ENCODE measurements at places on chromosomes 6 and 20.

DNA sequence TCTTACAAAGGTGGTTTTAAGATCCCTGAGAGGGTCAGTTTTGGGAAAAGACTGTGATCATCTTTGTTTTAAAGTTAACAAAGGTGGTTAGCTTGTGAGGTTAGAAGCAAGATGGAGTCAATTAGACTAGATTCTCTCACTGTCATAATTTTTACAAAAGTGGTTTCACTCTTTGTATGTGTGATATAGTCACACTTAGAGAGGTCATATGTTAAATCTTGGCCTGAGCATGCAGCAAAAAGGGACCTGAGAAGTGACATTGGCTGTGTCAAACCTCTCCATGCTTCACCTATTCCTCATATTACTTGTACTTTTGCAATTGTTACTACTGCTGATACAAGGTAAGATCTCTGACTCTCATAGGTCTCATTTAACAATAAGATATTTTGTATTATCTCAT is 368.0 kb downstream of the TBC1D32 start:
- DNase-seq: no peak

DNA sequence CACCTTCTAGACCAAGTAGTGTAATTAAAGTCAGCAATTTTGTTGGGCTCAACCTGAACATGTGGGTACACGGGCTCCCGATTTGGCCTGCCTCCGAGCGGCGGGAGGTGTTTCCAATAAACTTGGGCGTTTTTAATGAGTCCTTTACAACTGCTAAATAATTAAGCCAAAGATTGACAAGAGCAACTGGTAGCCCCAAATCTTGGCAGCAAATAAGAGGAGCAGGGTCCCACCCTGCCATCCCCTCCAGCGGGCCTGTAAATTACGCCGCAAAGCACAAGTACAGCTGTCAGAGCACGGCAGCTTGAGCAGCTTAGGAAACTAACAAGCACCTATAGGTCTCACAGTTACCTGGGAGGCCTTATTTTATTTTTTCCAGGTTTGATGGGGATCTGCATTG is 217.1 kb downstream of the BMP7 start:
- DNase-seq: no peak

DNA sequence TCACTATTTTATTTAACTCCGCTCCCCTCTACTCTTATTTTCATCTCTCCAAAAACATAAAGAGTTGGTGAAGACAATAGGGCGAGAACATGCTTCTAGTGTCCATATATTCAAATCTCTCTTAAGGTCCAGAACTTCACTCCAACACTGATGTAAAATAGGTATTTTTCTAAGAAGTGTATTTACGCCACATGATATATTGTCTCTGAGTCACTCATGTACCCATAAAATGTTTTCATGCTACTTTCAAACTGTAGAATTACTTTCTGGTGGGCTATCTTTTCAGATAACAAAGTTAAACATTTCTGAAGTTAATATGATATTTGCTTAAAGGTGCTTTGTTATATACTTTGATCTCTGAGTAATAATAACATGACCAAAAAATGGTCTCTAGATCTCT is 124.1 kb upstream of the IFNGR1 start:
- no peak for DNase-seq

- DNase-seq: no peak
These were observed 27.3 kb downstream of the NQO2 start for GRCh38 chr6:3026791-3027626.

DNA sequence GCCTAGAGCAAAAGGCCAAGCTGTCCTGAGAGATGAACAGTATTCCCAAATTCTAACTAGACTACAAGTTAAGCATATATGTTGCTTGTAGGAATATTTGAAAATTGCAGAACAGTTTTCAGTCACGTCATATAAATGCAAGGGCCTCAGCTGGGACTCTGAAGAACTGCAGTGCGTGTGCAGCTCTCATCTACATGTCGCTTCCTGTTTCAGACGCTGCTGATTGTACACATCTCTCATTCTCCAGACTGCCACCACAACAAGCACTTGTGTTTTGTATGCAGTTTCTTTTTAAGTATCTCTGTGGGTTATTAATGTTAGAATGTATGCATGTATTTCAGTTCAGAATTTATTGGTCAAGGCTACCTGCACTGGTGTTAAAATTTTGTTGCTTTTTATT is 119.7 kb downstream of the MAP3K4 start:
- no peak for DNase-seq

GRCh38 chr6:87514831-87515230 is 42.1 kb downstream of the SLC35A1 start:
- DNase-seq: no peak

DNA sequence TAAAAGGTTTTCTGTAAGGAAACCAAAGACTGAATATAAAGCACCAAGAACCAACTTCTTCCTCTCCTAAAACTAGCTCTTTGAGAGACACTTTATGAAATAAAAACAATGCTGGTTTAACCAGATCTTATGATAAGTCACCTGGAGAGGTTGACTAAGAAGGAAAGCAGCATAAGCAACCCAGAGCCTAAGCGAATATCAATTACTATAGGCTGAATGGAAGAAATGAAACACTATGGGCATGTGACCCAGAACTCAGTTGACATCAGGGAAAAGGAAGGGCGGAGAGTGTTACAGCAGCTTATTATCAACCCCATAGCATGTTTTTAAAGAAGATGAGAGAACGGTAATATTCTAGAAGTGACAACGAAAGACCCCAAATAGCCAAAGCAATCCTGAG is 94.1 kb upstream of the STMND1 start:
- DNase-seq: no peak

DNA sequence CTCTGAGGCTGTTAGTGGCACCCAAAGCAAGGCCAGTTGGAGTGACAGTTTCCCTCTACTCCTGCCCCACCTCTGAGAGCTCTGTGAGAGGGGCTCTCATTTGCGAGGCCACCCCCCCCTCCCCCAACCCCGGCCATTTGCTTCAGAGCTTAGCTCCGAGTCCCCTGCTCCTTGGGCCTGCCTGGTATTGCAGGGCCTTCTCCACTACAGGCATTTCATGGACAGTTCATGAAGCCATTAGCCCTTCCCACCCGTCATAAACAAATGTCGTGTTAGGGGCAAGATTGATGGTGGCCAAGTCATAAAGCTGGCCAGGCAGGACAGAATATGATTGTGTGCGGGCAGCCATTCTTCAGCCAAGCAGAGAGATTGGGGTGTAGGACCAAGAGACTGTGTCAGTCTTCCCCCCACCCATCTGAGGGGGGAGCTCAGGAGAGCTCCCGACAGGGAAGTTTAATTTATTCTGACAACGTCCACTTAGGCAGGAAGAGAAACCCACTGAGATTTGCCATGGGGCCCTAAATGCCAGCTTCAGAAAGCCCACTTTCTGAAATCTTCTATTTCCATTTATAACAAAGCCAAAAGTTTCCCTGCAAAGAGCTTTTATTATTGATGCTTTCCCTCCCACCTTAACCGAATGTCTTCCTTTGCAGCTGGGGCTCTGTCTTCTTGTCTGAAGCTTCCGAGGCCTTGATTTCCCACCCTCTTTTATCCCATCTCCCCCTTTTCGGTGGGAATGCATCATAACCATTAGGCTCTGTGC is 7.2 kb downstream of the FOXC1 start:
- no peak for DNase-seq

- no peak for DNase-seq
These were observed 18.8 kb downstream of the TDRD6 start for GRCh38 chr6:46706464-46706863.

- no peak for DNase-seq
These were observed 30.5 kb upstream of the ADA start for GRCh38 chr20:44681796-44682566.

GRCh38 chr20:41902346-41902745 is 284.2 kb upstream of the CHD6 start:
- no peak for DNase-seq

GRCh38 chr6:137175868-137176245 is 2.4 kb upstream of the IL22RA2 start:
- no peak for DNase-seq

- no peak for DNase-seq
These were observed 991.8 kb upstream of the GJE1 start for GRCh38 chr6:141140905-141141304.

DNA sequence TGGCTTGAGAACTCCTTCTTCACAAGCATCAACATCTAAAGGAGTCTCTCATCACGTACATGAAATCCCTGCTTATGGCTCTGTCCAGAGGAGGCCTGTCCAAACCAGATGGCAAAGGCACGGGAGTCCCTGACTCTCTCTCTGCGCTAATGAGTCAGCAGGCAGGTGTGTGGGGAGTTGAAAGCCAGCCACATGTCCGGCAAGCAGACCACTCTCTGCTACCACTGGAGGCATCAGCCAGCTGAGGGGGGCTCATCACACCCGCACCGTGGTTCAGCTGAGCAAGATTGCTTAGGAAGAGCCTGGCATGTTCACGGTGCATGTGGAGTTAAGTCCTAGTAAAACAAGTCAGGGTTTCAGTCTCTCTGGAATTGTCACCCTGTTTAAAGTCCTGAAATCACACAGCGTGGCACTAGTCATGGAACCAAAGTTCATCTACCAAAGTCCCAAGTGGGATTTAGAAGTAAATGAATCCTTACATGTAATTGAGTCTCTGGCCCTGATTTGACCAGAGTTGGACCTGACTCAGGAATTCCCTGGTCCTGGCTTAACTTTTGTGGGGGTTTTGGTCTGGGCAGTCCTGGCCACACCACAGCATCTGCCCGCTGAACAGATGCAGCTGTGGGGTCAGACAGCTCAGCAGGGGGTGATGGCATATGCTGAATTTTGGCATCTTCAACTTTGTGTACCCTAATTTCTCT is 155.2 kb upstream of the RIN2 start:
- DNase-seq: no peak

- peak; percentile 23 for DNase-seq
These were observed 59.6 kb downstream of the ZNF831 start for GRCh38 chr20:59223182-59223601.

DNA sequence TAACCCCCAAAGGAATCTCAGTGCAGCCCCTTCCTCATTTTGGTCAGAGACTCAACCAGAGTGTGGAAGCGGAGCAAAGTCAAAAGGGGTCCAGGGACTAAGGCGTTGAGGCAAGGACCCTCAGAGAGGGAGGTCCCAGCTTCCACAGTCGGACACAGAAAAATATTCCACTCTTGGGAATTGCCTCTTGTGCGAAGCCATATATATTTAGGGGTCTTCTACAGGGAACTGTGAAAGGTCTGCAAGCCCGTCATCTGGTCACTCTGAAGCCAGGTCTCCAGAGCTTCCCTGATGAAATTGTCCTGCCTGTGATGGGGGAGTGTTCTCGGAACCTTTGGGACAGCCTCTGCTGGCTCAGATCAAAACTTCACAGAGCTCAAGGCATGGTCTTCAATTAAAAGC is 160.8 kb downstream of the TBXT start:
- DNase-seq: no peak

GRCh38 chr6:1271071-1271763 is 40.7 kb upstream of the FOXQ1 start:
- no peak for DNase-seq

GRCh38 chr6:146029573-146030184 is 817 bp downstream of the GRM1 start:
- peak; percentile 39 for DNase-seq

DNA sequence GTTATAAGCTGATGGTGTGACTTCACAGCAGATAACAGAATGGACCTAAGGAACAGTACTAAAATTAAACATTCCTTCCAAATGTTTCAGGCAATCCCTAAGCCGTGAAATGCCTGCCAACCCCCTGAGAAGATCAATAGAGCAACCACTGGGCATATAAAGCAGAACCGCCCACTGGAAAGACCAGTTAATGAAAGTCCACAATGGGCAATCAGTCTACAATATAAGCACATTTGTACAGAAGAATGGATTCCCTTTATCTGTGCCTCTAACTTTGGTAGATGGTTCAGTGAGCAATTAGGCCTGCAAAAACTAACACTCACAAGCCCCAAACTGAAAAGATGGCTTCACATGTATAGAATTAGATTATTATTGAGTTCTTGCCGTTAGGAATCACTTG is 286.6 kb downstream of the UBE3D start:
- no peak for DNase-seq
